WTC11 (cell line): ENCODE measurements at places on chromosomes 5 and 9.

GRCh38 chr9:1473956-1474634 is 423.9 kb downstream of the DMRT2 start:
- DNase-seq = no peak

DNA sequence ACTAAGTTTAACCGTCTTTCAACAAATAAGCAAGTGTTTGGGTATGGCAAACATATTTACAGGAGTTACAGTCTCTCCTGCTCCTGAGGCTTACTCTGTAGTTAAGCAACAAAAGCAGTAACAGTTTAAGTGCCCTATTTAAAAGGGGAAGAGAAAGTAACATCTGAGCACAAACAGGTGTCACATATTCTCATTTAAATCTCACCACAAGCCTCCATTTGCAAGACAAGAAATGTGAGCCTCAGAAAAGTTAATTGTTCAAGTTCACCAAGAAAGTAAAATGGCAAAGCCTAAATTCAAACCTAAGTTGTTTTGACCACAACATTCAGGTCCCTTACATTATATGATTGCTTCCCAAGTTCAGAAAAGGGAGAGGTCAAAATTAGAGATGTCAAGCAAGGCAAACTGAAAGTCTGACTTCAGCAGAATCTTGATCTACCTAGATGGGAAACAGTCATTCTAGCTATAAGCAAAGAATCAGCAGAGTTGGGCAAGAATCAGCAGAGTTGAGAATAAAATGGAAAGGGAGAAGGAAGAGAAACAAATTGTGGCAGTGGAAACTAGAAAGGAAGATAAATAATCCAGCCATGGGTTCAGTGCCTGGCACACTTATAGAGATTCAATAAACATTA is 93.4 kb downstream of the STRBP start:
- DNase-seq = no peak

DNA sequence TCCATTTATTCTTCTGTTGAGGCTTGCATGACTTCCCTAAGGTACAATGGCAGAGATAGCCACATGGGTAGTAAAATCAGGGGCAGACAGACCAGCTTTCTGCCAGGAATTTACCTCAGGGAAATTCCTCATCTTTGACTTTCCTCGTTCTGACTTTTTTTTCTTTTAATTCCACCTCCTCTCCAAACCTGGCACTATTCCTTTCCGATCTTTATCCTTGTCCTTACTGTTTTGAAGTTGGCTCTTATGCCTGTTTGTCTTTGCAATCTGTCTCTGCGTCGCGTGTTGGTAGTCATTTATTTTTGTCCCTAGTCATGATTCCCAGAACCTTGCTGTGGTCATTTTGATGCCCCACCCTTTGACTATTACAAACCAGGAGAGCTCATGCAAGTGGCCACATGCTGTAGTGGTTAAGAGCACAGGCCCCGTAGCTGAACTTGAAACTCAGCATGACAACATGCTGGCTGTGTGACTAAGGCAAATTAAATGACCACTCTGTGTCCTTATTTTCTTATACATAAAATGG is 19.0 kb downstream of the TMC1 start:
- no peak for DNase-seq

DNA sequence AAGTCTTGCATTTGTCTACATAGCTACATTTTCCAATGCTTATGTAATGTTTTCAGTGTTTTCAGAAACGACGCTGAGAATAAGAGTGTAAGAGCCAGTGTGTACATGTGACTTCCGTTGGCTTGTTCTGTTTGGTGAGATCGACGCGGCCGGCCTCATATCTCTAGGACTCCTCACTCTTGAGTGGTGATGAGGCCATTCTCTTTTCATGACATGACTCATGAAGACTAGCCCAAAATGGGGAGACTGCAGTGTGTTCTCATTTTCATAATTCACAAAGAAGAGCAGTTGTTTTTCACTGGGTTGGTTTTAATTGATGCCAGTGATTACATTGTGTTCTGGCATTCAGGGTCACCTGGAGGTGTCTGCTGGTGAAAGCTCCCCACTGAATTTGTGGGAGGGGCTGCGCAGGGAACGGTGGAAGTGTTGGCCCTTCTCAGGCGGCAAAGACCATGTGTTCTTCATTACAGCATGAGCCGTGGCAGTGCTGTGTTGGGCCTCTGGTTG is 131.5 kb upstream of the OTULINL start:
- no peak for DNase-seq

DNA sequence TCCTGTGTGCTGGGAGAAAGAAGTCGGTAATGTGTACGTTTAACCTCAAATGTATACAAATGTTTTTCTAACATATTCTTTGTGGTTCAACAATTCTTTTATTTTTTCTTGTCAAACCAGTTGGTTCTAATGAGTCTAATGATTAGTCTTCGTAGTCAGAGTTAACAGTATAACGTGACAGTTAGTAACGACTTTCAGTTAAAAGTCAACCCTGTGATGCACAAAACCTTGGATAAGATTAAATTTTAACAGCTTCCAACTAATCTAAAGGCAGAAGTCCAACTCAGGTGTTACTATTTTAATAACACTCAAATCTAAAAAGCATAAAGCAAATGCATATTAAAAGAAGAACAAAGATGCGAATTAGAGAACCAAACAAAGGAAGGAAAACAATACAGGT is 47.0 kb downstream of the SEMA6A start:
- DNase-seq = no peak

- no peak for DNase-seq
Measured at GRCh38 chr5:15452030-15452429, 48.0 kb upstream of the FBXL7 start.

DNA sequence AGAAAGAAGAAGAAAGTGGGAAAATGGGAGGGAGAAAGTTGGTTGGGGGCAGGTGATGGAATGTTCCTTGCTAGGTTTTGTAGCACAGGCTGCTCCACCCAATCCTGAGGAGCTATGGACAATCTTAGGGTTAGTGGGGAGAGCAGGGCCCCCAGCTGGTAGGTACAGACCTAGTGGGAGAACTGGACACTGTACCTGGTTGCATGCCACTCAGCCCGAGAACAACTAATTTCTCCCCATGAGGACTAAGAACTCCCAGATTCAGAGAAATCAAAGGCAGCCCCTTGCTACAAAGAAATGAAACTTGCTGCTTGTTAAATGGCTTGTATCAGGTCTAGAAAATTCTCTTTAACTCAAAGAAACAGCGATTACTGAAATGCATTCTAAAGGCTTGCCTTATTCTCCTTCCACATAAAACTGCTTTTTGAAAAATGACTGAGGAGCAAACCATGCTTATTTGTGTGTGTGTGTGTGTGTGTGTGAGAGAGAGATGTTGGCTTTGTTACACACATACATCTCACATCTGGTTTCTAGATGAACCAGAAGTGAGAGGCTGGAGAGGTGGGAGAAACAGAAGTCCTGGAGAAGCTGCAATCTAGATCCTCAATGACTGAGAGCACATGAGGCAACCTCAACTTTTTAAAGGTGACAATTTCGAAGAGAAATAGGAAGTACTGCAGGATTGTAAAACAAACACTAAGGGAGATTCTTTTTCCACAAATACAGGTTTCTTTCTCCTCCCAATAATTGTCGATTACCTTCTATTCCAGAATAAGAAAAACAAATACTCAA is 28.9 kb downstream of the FYB1 start:
- DNase-seq = no peak

- DNase-seq = no peak
Measured at GRCh38 chr5:139668924-139669661, 20.9 kb downstream of the CXXC5 start.

- no peak for DNase-seq
Measured at GRCh38 chr9:134378901-134379338, 52.7 kb downstream of the RXRA start.
